Bronchial epithelial cell (primary cell): ENCODE measurements at places on chromosomes 16 and 17.

DNA sequence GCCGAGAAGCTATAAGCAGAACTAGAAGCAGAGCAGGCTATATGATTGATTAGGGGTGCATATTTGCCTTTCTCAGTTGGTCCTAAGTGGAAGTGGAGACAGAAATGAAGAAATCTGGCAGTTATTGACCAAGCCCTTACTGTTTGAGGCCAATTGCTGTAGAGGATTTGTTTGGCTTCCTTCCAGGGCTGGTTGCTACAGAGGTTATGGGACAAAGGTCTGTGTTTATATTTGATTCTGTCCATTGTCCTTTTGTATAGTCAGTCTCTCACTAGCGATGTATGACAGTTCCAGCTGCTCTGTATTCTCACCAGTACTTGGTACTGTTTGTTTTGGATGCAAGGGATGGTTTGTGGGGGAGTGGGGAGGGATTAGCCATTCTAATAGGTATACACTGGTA, 7.3 kb upstream of the ALOX15 start:
- DNase-seq: no peak

- DNase-seq: no peak
Observed at GRCh38 chr17:66795486-66795885, 39.4 kb upstream of the CACNG5 start.

- DNase-seq: peak; percentile 54
Observed at GRCh38 chr16:86663685-86664521, 85.6 kb downstream of the FOXL1 start.

DNA sequence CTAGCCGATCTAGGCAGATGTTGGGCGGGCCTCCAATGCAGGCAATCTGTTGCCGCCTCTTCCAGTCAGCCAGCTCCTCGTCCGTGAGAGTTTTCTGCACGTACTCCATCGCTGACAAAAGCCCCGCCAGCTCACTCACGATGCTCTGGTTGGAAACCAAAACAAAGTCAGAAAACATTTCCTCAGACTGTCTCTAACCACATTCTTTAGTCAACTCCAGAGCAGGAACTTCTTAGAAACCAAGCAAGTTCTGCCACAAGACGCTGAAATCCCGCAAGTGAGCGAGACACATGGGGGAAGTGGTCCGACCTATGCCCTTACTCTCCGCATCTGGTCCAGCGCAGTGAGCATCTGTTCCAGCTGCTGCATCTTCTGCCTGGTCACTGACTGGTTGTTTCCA, 49.1 kb downstream of the STAT5A start:
- no peak for DNase-seq

- no peak for DNase-seq
Observed at GRCh38 chr17:74478420-74479100, 12.1 kb downstream of the CD300A start.

- peak; percentile 84 for DNase-seq
Observed at GRCh38 chr17:80169784-80170500, at the start of gene CARD14. Gene CARD14 (plus strand): TSS chr17:80170030. CDS start chr17:80181439, 11,409 bp downstream.

DNA sequence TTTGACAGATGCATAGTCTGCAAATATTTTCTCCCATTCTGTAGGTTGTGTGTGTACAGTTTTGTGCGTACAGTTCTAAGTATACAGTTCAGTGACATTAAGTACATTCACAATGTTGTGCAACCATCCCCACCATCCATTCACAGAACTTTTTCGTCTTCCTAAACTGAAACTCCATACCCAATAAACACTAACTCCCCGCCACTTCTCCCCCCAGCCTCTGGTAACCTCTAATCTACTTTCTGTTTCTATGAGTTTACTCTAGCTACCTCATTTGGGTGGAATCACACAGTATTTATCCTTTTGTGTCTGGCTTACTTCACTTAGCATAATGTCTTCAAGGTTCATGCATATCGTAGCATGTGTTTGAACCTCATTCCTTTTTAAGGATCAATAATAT, 14.3 kb downstream of the PIK3R5 start:
- no peak for DNase-seq

GRCh38 chr17:76241204-76241538, 878 bp upstream of the RNF157 start:
- DNase-seq: no peak

GRCh38 chr17:77555741-77556291, 402.7 kb upstream of the TNRC6C start:
- DNase-seq: no peak

- DNase-seq: no peak
Observed at GRCh38 chr17:33171931-33172330, 121.2 kb downstream of the ASIC2 start.

- DNase-seq: peak; percentile 12
Observed at GRCh38 chr16:84925092-84925772, 86.1 kb downstream of the ZDHHC7 start.

DNA sequence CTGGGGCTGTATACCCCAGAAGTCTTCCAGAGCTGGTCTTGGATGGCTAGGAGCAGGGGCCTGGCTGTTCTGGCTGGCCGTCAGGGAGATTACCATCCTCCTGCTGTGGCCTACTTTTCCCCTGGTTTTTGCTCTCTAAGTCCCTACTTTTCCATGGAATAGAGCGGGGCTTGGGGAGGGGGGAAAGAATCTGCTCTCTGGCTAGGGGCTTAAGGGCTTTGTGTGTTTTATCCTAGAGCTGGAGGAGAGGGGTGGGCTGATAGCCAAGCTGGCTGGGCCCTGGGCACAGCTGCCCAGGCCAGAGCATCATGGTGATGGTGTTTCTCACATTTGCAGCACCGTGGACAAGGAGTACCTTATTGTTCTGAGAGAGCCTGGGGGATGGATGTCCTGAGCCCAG, 3.6 kb downstream of the NRN1L start:
- DNase-seq: no peak

- DNase-seq: peak; percentile 3
Observed at GRCh38 chr16:80751167-80751566, 53.2 kb downstream of the CDYL2 start.

DNA sequence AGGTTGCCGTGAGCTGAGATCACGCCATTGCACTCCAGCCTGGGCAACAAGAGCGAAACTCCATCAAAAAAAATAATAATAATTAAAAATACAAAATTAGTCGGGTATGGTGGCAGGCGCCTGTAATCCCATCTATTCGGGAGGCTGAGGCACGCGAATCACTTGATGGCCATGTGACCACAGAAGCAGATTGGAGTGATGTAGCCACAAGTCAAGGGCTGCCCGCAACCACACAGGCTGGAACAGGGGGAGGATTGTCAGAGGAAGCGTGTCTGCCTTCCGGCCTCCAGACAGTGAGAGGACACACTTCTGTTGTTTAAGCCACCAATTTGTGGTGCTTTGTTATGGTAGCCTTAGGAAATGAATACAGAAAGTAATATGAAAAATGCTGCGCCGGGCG, 11.8 kb upstream of the NAGS start:
- DNase-seq: no peak

DNA sequence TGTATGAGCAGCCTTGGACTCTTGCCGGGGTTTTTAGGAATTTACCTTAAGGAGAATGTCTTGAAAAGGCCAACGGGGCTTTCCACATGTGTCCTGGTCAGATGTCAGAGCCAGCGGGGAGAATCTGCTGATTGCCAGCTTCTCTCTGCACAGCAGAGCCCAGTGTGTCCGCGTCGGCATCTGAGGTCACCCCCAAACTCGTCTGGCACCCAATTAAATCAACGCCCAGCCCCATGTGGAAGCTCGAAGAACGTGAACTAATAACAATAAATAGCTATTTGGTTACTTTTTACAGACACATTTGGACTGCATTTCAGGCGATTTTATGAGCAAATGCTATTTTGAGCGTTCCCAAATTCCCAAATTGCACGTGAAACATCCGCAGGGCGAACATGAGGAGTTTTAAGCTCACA, 303.5 kb downstream of the FOXL1 start:
- DNase-seq: no peak

DNA sequence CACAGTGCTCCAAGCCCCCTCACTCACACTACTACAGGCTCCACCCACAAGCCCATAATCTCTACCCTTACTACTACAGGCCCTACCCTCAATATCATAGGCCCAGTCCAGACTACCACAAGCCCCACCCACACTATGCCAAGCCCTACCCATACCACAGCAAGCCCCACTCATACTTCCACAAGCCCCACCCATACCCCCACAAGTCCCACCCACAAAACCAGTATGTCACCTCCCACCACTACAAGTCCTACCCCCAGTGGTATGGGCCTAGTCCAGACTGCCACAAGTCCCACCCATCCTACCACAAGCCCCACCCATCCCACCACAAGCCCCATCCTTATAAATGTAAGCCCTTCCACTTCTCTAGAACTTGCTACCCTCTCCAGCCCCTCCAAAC, 13.8 kb downstream of the RIPOR1 start:
- peak; percentile 60 for DNase-seq

- no peak for DNase-seq
Observed at GRCh38 chr16:12358898-12359297, 382.4 kb downstream of the SNX29 start.

- DNase-seq: no peak
Observed at GRCh38 chr16:84220851-84221250, 19.0 kb downstream of the KCNG4 start.

GRCh38 chr16:81204798-81205680, 33.5 kb upstream of the BCO1 start:
- peak; percentile 44 for DNase-seq

- DNase-seq: no peak
Observed at GRCh38 chr17:58328195-58329034, at the start of gene TSPOAP1. Gene TSPOAP1 (minus strand): TSS chr17:58328795. CDS start chr17:58327920, 875 bp downstream.

DNA sequence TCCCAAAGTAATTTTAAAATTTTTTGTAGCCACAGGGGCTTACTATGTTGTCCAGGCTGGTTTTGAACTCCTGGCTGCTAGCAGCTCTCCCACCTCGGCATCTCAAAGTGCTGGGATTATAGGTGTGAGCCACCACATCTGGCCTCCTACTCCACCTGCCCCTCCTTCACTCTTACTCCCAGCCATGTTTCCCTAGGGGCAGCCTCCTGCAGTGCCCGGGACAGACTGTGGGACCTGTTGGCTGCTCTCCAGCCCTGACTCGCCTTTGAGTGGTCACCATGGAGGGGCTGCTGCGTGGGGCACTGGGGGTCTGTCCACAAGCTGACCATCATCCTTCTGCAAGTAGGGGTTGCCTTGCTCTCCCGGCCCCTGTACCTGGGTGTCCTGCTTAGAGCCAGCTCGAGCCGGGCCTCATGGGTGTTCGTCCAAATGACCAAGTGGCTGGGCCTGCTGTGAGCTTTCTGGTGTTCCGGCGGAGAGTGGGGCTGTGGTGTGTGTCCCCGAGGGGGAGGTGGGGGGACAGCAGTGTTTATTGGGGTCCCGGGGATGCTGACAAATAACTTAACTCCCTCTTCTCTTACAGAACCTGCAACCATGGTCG, 16.6 kb downstream of the SPIRE2 start:
- DNase-seq: no peak

DNA sequence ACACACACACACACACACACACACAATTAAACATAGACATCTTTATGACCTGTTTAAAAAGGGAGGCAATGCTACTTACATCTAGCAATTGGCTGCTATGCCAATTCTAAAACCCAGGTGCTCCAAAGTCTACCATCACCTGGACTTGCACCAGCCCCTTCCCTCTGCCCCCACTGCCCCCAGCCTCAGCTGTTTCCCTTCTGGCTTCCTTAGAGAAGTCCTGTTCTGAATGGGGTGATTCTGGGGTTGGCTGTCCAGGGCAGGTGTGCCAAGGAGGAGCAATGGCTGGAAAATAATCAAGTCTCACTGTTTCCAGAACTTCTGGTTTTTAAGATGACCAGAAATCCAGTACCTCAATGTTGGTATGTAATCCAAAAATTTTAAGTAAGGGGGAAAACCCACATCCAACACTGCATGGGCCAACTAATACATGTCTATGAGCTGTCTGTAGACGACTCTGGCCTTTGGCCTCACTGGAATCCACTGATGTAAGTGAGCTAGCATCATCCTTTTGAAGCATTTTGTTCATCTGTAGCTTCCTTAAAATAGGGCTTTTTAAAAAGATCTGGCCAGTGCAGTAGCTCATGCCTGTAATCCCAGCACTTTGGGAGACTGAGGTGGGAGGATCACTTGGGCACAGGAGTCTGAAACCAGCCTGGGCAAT, 2.1 kb downstream of the IFT20 start:
- no peak for DNase-seq
